CD4-positive, alpha-beta T cell treated with Interleukin-21 for 1 hour (primary cell): ENCODE measurements at places on chromosomes 2 and 18.

DNA sequence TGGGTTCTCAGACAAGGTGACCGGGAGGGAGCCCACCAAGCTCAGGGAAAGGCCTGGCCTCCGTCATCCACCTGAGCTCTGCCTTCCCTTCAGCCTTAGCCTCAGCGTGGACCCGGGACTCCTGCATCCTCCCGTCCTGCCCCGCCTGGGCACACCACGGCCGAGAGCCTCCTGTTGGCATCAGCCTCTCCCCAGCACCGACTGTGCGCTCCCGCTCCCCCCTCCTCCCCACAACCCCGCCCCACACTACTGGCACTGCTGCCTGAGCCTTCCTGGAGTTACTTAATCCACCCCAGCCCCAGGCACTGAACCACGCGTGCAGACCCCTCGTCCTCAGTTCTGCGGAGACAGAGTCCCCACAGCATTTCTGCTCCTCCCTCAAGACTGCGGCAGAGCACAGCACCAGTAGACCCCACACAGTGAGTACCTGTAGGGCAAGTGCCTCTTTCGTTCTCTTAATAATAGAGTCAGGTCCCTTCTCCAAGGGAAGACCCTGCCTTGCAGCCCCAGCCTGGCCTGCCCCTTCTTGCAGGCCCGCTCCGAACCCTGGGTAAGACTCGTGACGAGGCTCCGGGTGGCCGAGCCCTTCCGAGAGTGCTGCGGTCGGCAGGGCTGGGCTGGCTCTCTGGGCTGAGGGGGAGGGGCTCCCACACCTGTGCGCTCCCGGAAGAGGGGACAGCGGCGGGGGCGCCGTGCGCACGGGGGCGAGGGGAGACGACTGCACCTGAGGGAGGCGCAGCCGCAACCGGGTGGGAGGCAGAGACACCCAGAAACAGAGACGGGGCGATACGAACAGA is at the start of gene AMER3:
Gene AMER3, plus strand, starts transcription at position 285 of the 797 bp plus-strand sequence. CDS start 6,533 bp downstream, outside the sequence.
- DNase-seq: no peak

DNA sequence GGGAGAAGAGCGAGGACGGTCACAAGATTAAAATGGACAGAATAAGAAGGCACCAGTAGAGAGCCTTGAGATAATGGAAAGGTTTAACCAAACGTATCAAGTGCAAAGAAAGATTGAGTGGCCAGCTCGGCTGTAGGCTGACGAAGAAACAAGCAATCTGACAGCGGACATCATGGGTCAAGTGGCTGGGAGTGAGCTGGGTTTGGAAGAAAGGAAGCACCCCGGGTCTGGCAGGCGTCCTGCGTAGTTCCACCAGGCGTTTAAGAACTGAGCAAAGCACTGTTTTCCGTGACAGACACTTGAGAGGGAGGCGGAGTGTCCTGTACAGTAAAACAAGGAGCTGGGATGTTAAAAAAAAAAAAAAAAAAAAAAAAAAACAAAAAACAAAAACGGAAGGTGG is 27.1 kb downstream of the DAPL1 start:
- DNase-seq: no peak

GRCh38 chr2:149645391-149645790 is 57.8 kb upstream of the MMADHC start:
- DNase-seq: no peak

DNA sequence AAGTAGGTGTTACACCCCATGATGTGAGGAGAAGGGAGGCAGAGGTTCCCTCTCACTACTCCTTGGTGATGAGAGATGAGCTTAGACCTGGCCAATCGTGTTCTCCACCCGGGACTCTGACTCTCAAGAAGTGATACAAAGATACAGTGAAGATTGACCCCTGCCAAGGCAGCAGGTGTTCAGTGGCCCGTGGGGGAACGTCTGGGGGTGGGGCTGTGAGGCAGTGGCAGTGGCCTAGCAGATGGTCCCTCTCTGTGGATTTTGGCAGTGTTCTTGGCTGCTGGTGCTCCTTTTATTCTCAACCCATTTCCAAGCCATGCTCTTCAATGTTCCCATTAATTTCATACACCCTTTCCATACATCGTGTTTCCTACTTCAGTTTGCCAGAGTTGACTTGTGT is 120.4 kb upstream of the NEDD4L start:
- DNase-seq: no peak

DNA sequence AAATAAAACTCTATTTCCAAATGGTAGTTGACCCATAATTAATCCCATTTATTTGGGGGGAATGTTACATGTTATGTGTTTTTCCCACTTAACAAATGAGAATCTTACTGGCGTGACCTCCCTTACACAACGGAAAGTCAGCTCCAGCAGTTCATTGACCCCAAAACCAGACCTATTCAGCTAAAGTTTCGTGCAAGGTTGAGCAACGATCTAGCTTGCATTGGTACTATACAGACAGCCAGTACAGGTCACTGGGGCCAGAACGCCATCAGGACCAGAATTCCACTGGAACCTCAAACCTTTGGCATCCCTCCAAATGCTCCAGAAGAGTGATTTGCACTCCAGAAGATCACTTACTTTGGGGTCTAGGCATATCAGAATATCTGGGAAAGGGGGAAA is 6.8 kb upstream of the CTAGE1 start:
- DNase-seq: no peak

DNA sequence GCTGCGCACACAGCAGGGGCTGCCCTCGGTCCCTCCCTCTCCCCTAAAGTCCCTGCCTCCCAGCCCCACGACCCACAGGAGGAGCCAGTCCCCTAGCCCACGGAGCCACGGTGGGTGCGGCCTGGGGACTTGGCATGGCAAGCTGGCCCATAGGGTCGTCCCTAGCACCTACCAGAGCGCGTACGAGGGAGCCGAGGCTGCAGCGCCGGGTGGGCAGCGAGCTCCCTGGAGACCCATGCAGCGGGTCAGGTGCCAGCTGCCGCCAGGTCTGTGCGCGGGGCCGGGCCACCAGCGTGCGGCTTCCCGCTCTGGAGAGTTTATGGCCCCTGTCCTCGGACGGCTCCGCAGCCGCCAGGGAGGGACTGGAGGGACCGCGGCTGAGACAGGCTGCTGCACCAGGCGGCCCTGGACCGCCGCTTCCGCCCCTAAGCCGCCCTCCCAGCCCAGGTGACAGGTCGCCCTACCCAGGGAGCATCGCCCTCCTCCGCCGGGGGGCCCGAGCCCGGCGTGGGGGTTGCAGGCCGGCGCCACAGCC is 273.6 kb downstream of the CCDC74A start:
- no peak for DNase-seq

DNA sequence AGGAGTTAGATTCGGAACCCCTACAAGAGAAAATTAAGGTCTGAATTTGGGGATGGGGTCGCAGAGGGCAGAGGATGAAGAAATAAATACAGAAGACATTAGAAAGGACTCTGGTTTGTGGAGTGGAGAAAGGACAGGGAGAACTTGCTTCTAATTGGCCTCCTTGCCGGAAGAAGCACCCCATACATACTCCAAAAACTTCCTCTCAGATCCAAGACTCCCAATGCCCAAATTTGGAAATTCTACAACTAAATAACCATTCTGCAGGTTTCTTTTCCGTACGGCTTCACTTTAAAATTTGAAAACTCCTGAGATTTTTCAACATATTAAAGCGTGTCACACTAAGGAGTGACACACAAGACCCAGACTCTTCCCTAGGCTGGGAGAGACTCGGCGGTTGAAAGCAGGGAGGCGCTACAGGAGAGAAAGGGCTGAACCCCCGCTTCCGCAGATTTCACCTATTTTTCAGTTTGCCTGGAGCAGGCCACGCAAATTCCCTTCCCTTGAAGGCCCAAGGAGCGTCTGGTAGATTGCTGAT is 478 bp downstream of the CLHC1 start:
- DNase-seq: no peak

- no peak for DNase-seq
Measured at GRCh38 chr2:180017784-180018183, 10.7 kb upstream of the CWC22 start.

DNA sequence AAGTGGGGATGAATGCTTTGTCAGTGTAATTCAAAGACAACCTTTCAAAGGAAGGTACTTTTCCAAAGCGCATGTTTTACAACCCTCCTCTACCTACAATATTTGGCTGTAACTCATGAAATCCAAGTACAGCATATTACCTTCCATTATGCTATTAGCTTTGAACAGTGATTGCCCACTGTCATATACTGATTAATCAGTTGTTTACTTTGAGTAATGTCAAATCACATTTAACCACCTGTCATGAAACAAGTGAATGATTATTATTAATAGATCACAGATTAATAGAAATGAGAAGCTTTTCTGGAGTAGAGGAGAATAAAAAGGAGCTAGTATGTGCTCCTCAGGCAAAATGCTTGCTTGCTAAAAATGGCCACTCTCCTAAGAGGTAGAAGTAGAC is 150.5 kb upstream of the SMAD7 start:
- no peak for DNase-seq

DNA sequence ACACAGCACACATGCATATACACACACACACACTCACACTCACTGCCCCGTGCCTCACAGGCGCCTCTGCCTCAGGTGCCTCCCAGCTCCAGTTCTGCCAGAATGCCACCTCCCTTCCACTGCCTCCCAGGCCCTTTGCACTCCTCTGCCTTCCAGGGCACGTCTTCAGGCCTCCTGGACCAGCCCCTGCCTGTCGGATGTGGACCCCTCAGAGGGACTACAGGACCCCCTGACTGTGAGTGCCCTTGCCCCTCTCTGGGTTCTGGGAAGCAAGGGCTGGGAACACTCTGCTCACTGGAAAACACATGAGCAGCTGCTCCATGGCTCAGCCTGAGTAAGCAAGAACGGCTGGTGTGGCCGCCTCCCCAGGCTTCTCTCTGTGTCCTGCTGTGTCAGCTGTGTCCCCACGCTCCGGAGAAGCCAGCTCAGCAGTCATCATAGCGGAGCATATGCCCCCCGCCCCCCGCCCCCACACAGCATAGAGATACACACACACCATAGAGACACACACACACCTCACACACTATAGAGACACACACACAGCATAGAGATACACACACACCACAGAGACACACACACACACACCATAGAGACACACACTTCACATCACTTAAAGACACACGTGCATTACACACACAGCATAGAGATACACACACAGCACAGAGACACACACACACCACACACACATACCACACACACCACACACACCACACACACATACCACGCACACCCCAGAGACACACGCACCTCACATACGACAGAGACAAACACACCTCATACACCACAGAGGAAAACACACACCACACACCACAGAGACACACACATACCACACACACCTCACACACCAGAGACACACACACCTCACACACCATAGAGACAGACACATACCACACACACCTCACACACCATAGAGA is 271.3 kb downstream of the CYRIA start:
- no peak for DNase-seq

GRCh38 chr2:79757526-79757925 is 244.7 kb downstream of the CTNNA2 start:
- DNase-seq: no peak

DNA sequence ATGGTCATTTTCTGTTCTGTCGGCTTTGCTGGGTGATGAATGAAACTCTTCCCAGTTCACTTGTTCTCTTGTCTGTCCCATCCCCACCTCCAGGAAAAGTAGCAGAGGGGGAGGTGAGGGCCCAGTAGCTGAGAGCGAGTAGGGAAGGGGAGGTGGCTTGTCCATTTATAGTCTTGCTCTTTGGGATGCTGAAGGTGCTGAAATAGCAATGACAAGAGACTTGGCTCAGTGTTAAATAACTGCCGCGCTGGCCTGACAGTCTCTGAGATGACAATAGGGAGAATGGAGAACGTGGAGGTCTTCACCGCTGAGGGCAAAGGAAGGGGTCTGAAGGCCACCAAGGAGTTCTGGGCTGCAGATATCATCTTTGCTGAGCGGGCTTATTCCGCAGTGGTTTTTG is at the start of gene SMYD1:
Gene SMYD1, plus strand, starts transcription at position 228 of the 400 bp plus-strand sequence. Its CDS starts 40 bp downstream, at position 268.
- DNase-seq: no peak

GRCh38 chr2:225337183-225337582 is 62.3 kb upstream of the NYAP2 start:
- DNase-seq: no peak

GRCh38 chr2:18520451-18521425 is 39.7 kb downstream of the RDH14 start:
- DNase-seq: peak; percentile 64

- DNase-seq: peak; percentile 74
Measured at GRCh38 chr2:55232863-55233657, 572 bp downstream of the RPS27A start.

GRCh38 chr2:88880441-88880953 is 189.0 kb downstream of the RPIA start:
- peak; percentile 45 for DNase-seq
